ENCODE measurements at places on chromosomes 5 and 9.

DNA sequence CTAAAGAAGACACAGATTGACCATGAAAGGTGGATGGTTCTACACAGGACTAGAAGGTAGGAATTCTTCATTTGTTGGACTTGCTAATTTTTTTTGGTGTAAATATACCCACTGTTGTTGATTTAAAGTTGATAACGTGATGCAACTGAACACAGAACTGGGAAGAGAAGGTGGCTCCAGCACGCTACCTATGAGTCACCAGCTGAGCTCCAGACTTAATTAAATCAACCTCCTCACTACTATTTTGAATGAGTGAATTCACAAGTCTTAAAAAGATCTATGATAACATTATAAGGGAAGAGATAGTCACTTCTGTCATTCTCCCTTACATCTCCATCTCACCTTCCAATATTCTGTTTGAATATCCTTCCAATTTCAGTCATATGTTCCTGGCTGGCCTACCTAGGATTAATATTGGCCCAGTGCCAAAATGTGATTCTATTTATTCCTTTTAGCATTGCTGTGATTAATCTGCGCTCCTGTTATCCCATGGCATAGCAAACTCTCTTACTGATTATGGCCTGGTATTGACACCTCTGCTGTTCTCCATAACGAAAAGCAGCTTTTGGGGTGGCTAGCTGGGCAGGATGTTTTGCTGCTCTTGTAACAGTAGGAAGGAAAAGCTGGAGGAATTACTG is 135.9 kb upstream of the CCDC152 start:
- DNase-seq = no peak

- no peak for DNase-seq
These were observed 279.8 kb upstream of the POU5F2 start for GRCh38 chr5:94021246-94021645.

DNA sequence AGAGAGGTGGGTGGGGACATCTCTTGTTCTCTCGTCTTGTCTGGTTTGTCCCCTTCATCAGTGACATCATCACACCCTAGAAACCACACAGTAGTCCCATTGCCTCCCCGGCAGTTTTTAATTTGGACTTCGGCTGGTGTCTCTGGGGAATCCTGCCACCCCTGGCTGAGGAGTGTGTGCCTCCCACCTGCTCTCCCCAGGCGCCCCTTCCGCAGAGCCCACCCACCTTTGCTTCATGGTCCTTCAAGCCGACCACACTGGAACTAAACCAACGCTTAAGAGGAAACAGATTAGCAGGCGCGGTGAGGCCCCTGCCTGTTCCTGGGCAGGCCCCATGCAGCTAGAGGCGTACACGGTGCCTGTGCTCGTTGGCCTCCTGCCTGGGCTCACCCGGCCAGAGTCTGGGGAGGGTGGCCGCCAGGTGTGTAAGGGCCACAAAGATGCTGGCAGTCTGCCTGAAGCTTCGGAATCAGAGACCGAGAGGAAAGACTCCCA is 107.6 kb upstream of the SPRY4 start:
- DNase-seq = no peak

GRCh38 chr5:22044229-22044628 is 808.9 kb downstream of the CDH12 start:
- DNase-seq = no peak

DNA sequence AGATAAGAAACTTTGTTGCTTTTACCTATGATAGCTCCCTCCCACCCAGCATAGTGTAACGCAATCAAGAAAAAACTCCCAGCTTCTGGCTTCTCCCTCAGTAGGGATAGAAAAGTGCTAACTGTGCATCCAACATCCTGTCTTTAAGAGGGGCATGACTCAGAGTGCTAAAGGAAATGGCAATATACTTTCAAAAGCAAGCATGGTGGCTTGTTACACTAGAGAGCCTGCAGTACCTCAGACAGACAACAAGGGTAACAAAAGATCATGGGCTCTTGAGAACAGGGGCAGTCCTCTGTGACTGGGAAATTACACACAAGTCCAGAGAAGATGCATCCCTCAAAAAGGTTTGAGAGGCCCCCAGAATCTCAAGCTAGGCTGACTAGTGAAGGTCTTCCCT is 37.8 kb downstream of the PRELID2 start:
- no peak for DNase-seq

GRCh38 chr9:16386827-16387077 is 483.7 kb downstream of the BNC2 start:
- no peak for DNase-seq

DNA sequence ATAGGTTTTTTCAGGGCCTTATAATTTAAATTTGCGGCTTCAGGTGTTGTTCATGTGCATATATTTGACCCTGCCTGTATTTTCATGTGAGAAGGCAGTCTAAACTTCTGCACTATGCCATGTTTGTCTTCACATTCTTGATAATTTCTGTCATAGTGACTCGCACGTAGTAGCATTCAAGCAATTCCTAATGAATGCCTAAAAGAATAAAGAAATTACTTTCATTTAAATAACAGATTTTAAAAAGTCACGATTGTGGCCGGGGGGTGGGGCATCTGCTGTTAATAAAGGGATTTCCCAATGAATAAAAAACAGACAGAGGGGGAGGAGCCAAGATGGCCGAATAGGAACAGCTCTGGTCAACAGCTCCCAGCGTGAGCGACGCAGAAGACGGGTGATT is 318.0 kb downstream of the ADAMTS6 start:
- peak; percentile 7 for DNase-seq

DNA sequence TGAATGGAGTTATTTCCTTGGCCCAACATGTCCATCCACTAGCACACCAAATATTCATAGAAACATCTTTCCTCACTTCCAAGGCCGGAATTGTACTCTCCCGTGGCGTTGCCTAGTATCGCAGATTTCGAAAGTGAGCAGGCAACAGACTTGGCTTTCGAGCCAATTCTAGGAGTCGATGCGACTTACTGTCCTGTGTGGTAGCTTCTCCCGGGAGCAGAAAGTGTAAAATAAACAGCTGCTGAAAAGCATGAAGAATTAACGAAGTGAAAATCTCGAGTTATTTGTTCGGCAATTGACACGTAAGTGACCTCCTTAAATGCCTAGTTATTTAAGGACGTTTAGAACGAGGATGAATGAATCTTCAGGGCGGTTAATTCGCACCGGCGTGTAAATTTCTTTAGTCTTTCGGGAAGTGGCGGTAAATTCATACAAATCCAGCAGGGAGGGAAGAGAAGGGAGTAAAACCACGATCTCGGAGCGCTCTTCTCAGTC is 449 bp upstream of the PCSK5 start:
- peak; percentile 75 for DNase-seq

GRCh38 chr5:151357792-151358191 is 10.4 kb upstream of the SLC36A2 start:
- DNase-seq = no peak

DNA sequence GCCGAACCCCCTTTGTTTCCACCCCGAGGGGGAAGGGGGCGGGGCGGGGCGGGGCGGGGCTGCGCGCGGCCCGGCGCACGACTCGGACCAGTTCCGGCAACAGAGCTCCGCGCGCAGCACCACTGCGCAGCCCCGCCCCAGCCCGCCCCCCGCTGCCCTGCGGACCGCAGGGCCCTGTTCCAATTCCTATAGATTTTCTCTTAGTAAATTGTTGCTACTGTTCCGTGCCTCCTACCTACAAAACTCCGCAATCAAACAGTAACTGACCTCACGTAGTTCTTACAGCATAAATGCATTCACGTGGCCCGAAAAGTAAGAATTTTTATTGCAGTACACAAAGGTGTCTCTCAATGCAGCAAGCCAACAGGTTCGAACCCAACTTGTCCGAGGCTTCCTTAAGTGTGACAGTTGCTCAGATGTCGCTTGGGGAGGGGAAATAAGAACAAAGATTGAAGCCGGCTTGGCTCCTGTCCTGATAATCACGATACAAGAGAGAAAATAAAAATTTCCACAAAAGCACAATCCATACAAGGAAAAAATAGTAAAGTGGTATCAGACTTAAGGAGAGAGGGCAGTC is 1.2 kb upstream of the RNF38 start:
- DNase-seq = peak; percentile 69

DNA sequence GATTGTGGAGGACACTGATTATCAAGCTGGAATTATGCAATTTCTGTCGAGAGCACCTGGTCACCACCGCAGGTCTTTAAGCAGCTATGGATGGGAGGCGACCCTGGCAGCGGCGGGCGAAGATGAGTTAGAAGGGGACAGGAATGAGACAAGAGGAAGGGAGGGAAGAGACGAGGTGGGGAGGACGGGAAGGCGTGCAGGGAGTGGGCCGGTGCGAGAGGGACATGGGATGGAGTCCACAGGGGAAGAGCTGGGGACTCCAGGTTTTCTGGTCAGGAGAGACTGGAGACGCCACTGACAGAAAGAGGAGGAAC is 192.3 kb downstream of the MELK start:
- DNase-seq = no peak

DNA sequence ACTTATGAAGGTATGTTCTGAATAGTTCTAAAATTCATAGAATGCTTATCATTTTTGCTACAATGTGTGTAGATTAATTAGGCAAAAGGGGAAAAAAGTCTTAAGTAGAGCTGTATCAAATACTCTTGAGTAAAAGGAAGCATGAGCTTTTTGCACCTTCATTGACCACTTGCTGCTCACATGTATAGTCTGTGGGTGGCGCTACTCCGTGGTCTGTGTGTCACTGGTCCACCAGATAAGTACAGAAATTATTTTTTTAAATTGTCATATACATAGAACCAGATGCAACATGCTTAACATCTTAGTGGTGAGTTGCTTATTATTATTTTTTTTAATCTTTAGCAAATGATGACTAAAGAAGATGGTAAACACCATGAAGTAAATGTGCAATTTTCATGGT is 130.2 kb downstream of the MAN2A1 start:
- DNase-seq = no peak

DNA sequence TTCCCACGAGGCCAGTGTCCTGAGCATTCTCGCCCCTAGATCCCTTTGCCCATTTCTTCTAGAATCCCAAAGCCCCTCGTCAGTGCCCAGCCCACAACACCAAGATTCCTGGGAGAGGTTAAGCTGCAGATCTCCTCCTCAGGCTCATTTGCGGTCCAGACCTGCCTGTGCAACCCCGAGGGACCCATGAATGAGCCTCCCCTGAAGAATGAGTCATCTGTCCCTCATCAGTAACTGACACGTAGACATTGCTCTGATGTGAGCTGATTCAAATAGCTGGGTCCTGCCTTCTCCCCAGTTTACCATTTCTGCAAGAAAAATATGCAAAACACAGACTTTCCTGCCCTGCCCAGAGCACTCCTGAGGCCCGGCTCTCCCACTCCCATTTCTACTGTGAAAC is 92.8 kb downstream of the ADCY2 start:
- DNase-seq = no peak

DNA sequence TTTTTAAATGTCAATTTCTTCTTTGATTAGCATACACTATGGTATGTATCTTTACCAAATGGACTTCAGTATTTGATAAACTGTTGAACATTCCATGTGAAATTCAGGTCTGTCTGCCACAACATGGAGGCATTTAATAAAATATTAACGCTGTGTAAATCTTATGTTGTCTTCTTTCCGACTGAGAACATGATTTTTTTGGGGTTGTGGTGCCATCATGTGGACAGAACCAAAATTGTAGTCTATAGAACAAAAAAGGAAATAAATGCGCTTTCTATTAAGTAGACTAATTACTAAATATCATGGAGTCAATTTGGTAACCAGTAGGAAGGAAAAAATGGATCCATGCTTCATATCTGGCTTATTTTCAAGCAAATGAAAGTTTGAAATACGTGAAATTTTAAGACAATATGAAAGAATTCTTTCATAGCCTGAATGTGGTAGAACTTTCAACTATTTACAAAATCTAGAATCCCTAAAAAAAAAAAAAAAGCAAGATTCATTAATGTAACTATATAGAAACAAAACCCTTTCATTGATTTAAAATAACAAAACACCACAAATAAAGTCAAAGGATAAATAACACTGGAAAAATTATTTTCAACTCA is 2.8 kb upstream of the PLK2 start:
- DNase-seq = peak; percentile 50

DNA sequence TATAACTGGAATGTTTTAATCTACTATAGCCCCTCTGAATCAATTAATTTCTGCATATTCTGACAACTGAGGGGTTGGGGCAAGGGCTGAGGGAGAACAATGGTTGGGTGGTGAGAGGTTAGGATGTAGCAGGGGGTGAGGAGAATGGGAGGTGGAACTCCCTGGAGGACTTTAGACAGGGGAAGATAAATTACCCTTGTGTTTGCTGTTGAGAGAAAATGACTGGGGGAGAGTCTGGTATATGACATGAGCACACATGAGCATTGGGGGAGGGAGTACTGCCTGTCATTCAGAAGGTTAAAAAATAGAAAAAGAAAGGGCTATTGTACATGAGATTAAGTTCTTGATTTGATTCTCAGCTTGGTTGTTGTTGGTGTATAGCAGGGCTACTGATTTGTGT is 37.2 kb upstream of the PAPPA start:
- no peak for DNase-seq

DNA sequence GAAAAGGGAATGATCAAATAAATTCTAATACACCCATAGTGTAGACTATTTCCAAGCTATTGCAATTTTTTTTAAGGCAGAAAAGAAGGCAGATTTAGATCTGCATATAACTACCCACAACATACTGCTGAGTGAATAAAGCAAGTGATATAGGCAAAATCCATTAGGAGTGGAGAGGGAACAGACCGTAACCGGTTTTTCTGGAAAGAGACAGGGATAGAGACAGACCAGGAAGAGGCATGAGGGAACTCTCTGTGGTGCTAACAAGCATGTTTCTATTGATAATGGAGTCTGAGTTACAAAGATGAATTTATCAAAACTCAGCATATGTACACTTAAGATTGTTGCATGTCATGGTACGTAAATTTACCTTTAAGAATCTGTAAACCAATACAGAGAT is 14.5 kb downstream of the ZDHHC21 start:
- peak; percentile 74 for DNase-seq

GRCh38 chr5:109239456-109239855 is 170.3 kb downstream of the PJA2 start:
- DNase-seq = peak; percentile 86

DNA sequence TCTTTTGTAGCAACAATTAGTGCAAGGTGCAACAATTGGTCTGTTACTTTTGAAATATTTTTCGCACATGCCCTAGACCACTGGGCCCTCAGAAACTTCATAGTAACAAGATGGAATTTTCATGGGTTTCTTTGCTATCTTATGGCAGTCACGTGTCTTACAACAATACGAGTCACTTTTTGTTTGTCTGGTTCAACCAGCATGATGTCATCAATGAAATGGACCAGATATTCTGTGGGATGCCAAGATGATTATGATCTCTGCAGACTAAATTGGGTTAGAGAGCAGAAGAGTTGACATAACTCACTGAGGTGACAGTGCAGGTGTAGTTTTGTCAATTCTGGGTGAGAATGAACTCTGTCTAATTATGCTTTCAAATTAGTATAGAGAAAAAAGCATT is 239.6 kb upstream of the RIOK2 start:
- no peak for DNase-seq

- DNase-seq = peak; percentile 81
These were observed 146.6 kb downstream of the SEC61B start for GRCh38 chr9:99368341-99369326.

- DNase-seq = no peak
These were observed 147.6 kb downstream of the CEMIP2 start for GRCh38 chr9:71620746-71621145.

DNA sequence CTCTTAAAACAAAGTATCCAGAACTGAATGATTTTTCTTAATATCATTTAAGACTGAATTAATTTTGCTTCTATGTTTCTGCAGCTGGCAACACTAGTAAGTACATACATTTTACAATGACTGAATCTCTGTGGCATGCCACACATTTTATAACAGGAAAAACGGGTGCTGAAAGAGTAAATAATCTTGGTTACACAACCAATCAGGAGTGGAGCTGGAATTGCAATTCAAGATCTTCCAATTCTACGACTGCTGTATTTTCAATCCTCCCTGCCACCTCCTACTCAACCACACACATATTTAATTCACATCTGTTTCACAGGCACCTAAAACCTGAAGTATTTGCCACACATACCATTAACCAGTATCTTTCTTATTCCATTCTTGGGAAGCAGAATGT is 52.7 kb upstream of the NR5A1 start:
- peak; percentile 90 for DNase-seq

All from trophoblast cell (in vitro differentiated cells and primary cell).